ENCODE measurements at places on chromosomes 13 and 19.

DNA sequence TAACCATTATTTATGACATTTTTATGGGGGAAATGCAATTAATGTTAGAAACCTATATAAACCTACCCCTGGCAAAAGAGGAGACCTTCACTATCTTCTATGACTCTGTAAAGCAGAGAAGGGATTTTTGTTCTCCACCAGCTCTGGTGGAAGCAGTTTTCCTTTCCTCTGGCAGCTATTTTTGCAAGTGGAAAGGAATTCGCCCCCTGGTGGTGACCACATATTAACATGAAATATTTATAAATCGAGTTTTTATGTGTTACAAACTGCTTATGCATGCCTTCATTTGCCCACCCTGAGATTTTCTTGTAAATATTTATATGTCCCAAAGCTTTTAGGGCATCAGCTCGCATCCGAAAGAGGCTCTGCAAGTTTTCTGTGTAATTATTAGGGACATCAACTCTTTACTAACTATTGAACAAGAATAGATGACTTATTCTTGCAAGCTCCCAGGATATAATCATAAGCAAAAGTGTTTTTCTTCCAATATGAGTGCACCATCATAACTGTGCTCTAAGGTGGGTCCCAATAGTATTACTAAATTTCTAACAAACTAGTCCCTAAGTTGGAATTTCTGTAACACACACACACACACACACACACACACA is 62.4 kb downstream of the SERTM1 start:
- peak; percentile 50 for DNase-seq

DNA sequence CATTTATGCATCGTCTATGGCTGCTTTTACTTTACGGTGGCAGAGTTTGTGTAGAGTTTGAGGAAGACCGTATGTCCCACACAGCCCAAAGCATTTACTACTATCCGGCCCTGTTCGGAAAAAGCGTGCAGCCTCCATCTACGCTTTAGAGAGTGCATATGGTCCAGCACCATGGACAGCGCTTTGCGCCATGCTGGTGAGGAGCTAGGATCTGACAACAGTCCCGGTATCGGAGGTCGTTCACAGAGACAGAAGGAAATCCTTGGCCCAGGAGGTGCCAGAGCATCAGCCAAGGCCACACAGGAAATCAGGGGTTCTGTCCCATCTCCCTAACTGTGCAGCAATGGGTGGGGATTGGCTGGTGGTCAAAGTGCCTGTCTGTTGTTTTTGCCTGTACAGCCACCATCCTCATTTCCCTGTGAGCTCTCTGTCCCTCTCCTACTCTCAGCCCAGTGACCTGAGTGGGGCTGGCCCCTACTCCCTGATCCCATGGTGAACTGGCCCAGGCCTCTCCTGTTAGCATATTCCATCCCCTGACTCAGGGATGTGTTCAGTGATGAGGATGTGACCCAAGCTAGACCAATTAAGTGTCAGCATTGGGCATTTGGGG is 16.2 kb upstream of the PRODH2 start:
- peak; percentile 75 for DNase-seq

DNA sequence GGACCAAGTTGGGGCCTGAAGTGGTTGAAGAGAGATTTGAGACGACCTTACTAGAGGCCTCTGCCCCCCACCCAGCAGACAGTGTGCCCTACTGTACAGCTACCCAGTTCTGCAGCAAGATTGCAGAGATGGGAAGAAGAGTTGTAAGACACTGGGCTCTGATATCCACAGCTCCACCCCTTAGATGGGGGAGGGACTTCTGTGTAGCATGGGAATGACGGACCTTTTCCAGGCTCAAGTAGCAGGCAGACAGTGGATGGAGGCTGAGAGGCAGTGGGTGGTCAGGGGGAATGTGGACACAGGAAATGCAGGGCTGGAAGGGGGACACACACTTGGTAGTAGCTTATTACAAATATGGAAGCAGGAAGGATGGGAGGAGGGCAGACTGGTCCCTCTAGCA is 13.0 kb downstream of the LRFN3 start:
- no peak for DNase-seq

DNA sequence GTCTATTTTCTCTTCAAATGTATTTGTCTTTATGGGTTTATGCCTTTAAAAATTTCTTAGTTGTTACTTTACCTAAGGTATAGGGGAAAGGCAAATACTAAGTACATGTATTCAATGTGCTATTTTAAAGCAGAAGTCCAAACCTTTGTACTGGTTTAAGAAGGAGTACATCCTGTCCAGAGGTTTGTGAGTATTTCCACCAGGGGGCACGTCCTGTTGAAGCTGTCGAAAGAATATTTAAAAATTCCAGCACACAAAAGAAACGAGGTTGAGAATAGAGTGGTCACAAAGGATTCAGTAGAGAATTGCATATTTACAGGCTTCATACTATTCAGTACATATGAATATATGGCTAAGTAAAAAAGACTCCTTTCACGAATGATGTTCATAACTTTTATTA is 59.8 kb downstream of the URI1 start:
- no peak for DNase-seq

DNA sequence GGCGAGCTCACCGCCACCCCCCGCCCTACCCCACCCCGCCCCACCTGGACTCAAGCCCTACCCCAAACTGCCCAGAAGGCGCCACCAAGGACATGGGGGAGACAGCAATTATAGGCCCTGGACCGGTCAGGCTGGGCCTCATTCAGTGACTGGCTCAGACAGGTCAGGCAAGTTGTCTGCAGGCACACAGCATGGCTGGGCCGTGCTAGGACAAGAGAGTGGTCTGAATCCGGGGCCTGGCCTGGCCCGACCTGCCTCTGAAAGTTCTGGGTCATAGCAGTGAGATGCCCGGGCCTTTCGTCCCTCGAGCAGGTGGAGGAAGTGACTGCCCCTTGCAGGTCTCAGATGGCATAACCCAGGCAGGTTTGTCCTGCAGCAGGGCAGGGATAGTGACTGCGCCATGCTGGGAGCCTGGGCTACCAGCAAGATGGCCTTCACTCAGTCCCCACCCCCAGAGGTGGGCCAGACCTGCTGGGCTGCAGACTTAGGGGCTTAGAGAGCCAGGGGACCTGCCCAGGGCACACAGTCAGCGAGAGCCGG is 21.0 kb downstream of the COMP start:
- no peak for DNase-seq

DNA sequence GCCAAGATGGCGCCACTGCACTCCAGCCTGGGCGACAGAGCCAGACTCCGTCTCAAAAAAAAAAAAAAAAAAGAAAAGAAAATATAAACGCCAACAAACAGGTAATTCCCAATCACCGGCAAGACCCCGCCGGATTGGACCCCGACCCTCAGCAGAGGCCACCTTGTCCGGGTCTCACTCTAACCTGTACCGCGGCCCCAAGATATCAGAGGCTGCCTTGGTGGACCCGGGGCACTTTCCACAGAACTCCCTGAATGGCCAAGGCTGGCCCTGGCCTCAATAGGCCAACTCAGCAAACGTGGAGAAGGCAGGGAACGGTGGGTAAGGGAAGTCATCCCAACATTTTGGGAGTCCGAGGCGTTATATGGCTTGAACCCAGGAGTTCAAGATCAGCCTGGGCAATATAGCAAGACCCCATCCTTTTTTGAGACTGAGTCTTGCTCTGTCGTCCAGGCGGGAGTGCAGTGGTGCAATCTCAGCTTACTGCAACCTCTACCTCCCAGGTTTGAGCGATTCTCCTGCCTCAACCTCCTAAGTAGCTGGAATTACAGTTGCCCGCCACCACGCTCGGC is 27.8 kb downstream of the MAN2B1 start:
- no peak for DNase-seq

DNA sequence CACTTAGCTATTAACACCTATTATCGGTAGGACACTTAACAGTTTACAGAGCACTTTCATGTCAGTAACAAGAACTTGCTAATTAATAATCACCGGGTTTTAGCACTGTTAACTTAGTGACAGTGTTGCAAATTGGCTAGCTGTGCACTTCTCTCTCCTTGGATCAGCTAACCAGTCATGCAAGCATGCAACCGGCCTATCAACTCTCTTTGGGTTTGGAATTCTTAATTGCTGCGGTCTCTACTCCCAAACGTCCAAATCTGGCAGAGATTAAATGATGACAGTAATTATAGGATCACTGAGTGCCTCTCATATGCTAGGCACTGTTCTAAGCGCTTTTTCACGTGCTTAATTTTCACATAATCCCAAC is 1.2 kb downstream of the EPS15L1 start:
- DNase-seq: no peak

DNA sequence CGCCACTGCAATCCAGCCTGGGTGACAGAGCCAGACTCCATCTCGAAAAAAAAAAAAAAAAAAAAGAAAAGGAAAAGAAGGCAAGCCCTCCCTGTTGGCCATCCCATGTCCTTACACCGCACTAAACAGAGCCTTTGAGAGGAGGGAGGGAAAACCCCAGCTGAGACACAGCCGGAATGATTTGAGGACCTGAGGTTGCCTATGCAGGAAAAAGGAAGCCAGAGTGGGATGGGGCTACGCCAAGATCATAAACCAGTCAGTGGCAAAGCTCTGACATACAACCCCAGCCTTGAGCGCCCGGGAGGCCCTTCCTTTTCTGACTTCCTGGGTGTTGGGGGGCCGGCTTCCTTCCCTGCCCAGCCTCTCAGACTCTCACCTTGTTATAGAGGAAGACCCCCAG is 12.5 kb upstream of the CHERP start:
- no peak for DNase-seq

GRCh38 chr13:104773775-104774174 is 1707.6 kb upstream of the SLC10A2 start:
- no peak for DNase-seq

- DNase-seq: no peak
Measured at GRCh38 chr13:107993239-107993949, 221.9 kb downstream of the LIG4 start.

- no peak for DNase-seq
Measured at GRCh38 chr13:33228648-33229445, 56.7 kb downstream of the STARD13 start.

DNA sequence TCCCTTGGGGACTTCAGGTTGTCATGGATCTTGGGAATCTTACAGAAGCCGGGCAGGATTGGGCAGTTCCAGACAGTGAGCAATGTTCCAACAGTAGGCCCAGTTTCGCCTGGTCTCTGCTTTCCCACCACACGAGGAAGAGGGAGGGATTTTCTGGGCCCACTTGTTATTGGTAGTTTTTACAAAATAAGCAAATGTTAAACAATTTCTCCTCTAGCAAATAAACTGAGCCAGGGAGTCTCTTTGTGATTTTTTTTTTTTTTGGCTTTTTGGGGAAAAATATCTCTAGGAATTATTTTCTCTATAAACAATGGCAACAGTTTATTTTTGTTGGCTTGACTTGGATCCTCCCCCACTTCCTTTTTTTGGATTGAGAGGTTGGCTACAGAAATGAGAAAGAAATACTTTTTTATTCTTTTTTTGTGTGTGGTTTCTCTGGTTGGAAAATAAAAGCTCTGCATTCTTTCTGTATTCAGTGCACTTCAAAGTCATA is 89.3 kb downstream of the TM9SF2 start:
- no peak for DNase-seq

- no peak for DNase-seq
Measured at GRCh38 chr13:36329361-36329760, 16.8 kb downstream of the SPART start.

DNA sequence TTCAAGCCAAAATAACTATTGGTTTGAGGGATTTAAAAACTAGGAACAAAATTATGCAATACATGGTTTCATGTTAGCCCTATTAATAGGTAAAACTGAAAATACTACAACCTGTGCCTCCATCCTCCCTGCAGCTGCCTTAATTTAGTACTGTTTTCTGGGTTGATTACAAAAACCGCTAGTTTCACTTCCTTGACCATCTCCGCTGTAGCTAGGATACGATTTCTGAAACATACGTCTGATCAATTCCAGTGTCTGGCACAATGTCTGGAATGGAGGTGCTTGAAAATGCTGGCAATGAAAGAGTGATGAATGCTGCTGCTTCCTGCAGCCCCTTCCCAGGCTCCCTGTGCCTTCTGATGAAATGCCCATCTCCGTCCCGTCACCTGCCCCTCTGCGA is 273.5 kb downstream of the SHISA2 start:
- no peak for DNase-seq

DNA sequence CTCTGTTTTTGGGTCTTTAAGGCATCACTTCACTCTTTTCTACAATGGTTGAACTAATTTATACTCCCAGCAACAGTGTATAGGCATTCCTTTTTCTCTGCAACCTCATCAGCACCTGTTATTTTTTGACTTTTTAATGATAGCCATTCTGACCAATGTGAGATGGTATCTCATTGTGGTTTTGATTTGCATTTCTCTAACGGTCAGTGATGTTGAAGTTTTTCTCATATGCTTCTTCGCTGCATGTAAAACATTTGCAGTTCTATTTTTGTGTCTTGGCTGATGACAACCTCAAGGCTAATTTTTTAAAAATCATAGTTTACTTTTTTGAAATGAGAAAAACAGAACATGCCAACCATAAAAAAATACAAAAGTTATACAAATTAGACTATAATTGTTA is 258.2 kb upstream of the EDNRB start:
- no peak for DNase-seq

DNA sequence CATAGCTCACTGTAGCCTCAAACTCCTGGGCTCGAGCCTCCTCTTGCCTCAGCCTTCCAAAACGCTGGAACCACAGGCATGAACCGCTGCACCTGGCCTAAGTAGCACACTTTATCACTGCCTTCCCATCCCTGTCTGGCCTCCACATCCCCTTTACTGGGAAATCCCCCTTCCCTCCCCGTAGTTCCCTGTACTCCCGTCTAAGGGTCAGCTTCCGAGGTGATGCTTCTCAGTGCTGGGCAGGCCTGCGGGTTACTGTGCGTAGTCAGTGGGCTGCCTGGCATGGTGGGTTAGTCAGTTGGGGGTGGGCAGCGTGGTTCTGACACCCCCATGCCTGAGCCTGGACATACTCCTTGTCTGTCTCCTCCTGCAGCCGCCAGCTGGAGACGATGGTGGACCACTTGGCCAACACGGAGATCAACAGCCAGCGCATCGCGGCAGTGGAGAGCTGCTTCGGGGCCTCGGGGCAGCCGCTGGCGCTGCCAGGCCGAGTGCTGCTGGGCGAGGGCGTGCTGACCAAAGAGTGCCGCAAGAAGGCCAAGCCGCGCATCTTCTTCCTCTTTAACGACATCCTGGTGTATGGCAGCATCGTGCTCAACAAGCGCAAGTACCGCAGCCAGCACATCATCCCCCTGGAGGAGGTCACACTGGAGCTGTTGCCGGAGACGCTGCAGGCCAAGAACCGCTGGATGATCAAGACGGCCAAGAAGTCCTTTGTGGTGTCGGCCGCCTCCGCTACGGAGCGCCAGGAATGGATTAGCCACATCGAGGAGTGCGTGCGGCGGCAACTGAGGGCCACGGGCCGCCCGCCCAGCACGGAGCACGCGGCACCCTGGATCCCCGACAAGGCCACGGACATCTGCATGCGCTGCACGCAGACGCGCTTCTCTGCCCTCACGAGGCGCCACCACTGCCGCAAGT is 8.4 kb downstream of the PLEKHF1 start:
- no peak for DNase-seq

DNA sequence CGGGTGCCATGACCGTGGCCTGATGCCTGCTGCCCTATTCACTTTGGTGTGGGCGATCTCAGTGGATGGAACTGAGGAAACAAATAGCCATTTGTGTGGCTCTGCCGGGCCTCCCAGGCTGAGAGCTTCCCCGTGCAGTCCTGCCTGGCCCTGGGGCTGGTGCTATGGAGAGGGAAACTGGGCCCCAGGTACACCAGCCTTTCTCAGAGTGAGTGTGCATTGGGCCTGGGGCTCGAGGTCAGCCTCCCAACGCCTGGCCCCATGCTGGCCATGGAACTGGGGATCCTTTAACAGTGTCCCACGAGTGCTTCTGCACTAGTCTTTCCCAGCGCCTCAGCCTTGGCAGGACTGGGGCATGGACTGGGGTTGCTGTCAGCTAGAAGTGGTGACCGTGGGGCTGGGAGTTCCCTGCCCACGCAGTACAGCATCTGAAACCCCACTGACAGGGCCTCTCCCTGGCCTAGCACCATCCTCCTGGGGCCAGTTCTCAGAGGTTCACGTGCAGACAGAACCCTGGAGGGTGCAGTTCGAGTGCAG is 10.5 kb downstream of the PLEKHF1 start:
- DNase-seq: no peak
